ENCODE measurements at places on chromosomes 1 and 21. TPM values are rescaled to one million over a fixed set of nuclear protein-coding genes. Genes with fewer than 3 reads are reported as not detected.

DNA sequence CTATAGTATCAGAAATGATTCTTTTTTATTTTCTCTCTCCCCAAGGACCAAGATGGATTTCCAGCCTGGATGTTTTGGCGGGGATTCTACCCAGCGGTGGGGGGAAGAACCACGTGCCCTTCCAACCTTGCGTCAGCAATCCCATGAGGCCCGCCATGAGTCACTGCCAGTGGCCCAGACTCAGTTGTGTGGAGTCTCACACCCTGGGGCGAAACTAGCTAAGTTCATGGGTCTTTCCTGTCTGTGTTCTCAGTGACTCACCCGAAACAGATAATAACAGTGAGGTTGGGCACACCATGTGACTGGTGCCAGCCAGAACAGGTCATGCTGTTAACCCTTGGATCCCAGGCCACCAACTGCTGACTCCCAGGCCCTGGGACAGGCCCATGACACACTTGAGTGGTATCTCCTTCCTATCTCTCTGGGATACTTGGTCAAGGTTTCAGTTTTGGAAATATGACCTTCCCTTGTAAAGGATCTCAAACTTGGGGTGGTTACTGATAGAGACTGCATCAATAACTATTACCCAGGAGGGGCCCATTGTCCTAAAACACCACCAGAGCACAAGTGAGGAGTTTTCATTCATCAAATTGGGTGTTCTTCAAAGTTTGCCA is 98.0 kb upstream of the DUSP10 start:
- no peaks in the 10 kb centered on the region for H3K4me1 ChIP-seq
- no peaks in the 10 kb centered on the region for H3K27me3 ChIP-seq
- H3K4me3 ChIP-seq: no peak overlapping the region
- DNase-seq: peak; percentile 62
- H3K36me3 ChIP-seq: no peaks in the 10 kb centered on the region

The DNASE2B gene
- not detected for total RNA-seq

- no peaks in the 10 kb centered on the region for H3K4me1 ChIP-seq
- no peak overlapping the region for H3K4me3 ChIP-seq
- H3K36me3 ChIP-seq: no peaks in the 10 kb centered on the region
These were observed 19.0 kb downstream of the CLIC6 start for GRCh38 chr21:34687745-34688144.

The DIO1 gene
- total RNA-seq: not detected

DNA sequence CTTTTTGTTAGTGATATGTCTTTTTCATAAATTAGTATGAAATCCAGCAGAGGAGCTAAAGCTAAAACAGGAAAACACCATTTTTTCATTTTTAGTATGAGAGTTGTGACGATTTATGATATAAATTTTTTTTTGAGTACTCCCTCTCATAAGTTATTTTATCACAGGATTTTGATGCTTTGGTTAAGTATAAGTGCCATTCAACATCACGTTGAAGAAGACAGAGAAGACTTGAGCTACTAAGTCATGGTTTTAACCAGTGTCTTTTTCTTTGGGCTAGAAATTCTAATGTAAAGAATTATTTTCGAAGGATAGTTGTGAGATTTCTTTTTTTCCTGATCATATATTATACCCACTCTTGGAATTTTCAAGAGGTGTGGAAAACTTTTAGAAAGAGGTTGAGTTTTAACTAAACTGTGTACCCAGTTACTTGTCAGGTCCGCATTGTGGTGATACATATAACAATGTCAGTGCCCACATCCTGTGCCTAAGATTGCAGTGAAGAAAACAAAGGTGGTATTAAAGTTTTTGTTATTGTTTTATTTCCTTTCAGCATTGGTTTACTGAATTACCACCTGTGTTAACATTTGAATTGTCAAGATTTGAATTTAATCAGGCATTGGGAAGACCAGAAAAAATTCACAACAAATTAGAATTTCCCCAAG is 93.8 kb downstream of the USP25 start:
- no peak for DNase-seq
- no peaks in the 10 kb centered on the region for H3K4me1 ChIP-seq
- H3K4me3 ChIP-seq: no peak overlapping the region
- no peaks in the 10 kb centered on the region for H3K36me3 ChIP-seq
- no peaks in the 10 kb centered on the region for H3K27me3 ChIP-seq

DNA sequence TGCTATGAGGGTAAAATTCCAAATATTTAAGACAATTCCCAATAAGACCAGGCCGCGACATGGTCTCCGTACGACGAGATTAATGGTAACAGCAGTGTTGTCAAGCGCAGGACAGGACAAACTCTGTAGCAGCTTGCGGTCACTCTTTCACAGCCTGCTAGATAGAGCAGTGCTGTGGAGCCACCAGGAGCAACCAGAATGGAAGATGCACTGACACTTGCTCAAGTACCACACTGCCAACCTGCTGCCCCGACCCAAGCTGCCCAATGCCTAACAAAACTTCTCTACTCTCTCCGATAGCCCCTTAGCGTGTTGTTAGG is 636 bp downstream of the WARS2 start:
- H3K4me3 ChIP-seq: peak overlapping the region; percentile 38
- peaks cover 2% of the 10 kb centered on the region for H3K4me1 ChIP-seq
- H3K27ac ChIP-seq: peak overlapping the region; percentile 98
- no peak for DNase-seq

- DNase-seq: no peak
- H3K36me3 ChIP-seq: no peaks in the 10 kb centered on the region
These were observed 29.4 kb downstream of the MAN1A2 start for GRCh38 chr1:117396636-117397035.

DNA sequence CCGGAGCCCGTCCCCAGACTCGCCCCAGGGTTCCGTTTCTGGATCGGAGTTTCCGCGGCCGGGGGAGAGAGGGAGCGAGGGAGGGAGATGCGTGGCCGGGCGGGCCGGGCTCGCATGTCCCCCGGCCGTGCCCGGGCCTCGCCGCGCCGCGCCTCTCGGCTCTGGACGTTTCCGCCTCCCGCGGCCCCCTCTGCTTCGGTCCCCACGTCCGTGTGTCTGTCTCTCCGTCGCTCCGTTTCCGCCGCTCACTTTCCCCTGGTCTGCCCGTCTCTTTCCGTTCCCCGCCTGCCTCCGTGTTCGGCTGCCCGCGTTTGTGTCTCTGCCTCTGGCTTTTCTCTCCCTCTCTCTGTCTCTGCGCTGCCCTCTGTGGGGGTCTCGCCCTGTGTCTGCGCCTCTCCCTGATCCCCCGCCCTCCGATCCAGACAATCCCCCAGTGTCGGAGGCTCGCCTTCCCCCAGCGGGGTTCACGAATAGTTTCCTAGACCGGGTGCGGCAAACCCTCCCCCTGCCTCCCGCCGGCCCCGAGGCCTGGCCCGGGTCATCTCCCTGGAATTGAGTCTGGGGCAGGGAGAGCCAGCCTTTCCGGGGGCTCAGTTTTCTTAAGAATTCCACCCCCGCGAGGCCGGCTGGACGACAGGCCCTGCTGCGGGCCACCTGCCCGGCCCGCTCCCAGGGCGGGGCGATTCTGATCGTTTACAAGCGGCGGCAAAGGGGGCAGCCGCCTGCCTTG is 735 bp downstream of the NBL1 start:
- peak overlapping the region; percentile 78 for H3K27ac ChIP-seq
- H3K27me3 ChIP-seq: no peaks in the 10 kb centered on the region
- H3K4me3 ChIP-seq: peak overlapping the region; percentile 38

DNA sequence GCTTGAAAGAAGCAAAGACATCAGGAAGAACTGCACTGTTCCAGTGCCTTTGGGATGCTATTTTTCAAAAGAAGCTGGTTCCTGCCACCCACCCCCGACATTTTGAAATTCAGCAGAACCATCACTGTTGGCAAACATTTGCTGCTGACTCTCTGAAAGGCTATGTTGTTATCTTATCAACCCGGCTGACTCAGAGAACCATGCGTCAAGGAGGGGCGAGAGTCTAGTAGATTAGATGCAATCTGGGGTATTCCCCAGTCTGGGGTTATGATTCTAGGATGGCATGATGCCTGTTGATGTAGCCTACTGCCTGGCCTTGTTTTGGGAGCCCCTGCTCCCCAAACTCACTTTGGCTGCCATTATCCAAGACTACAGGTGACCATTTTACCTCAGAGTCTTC is 267.8 kb upstream of the RUNX1 start:
- no peaks in the 10 kb centered on the region for H3K36me3 ChIP-seq
- H3K27ac ChIP-seq: no peak overlapping the region
- no peak overlapping the region for H3K4me3 ChIP-seq

- no peak for DNase-seq
- H3K36me3 ChIP-seq: no peaks in the 10 kb centered on the region
- H3K4me3 ChIP-seq: no peak overlapping the region
- peaks cover 4% of the 10 kb centered on the region for H3K4me1 ChIP-seq
- H3K27ac ChIP-seq: no peak overlapping the region
These were observed 10.8 kb downstream of the SLC45A3 start for GRCh38 chr1:205669341-205670149.

- DNase-seq: peak; percentile 36
- no peaks in the 10 kb centered on the region for H3K27me3 ChIP-seq
- no peak overlapping the region for H3K4me3 ChIP-seq
- H3K4me1 ChIP-seq: no peaks in the 10 kb centered on the region
- H3K27ac ChIP-seq: no peak overlapping the region
These were observed 37.2 kb downstream of the EPHA2 start for GRCh38 chr1:16118706-16119105.

GRCh38 chr1:239718571-239718970 is 332.2 kb downstream of the CHRM3 start:
- no peak overlapping the region for H3K27ac ChIP-seq
- DNase-seq: no peak
- H3K36me3 ChIP-seq: no peaks in the 10 kb centered on the region
- no peaks in the 10 kb centered on the region for H3K4me1 ChIP-seq

- H3K4me3 ChIP-seq: peak overlapping the region; percentile 60
- no peak overlapping the region for H3K27ac ChIP-seq
- H3K27me3 ChIP-seq: no peaks in the 10 kb centered on the region
- no peaks in the 10 kb centered on the region for H3K4me1 ChIP-seq
- DNase-seq: peak; percentile 76
These were observed 54.7 kb downstream of the NDUFS5 start for GRCh38 chr1:39080831-39081270.
